Activated naive CD8-positive, alpha-beta T cell treated with anti-CD3 and anti-CD28 coated beads for 36 hours (primary cell): ENCODE measurements at places on chromosomes 2 and 18. TPM values are rescaled to one million over a fixed set of nuclear protein-coding genes. Genes with fewer than 3 reads are reported as not detected.

- H3K4me1 ChIP-seq, result peaks cover 42% of the 10 kb centered on the region
- H3K36me3 ChIP-seq, result peaks cover 12% of the 10 kb centered on the region
- H3K4me3 ChIP-seq, result no peak overlapping the region
- no peak overlapping the region for H3K27ac ChIP-seq
These were observed 94.6 kb downstream of the RTP5 start for GRCh38 chr2:241964133-241964532.

GRCh38 chr2:48600917-48601316 is 16.7 kb upstream of the GTF2A1L start:
- H3K27me3 ChIP-seq, result no peaks in the 10 kb centered on the region
- no peak for DNase-seq
- no peaks in the 10 kb centered on the region for H3K4me1 ChIP-seq

GRCh38 chr18:37402735-37403099 is 162.9 kb downstream of the CELF4 start:
- no peaks in the 10 kb centered on the region for H3K27me3 ChIP-seq
- DNase-seq, result no peak
- H3K4me3 ChIP-seq, result no peak overlapping the region
- H3K27ac ChIP-seq, result no peak overlapping the region

- H3K27ac ChIP-seq, result no peak overlapping the region
- no peak for DNase-seq
- no peak overlapping the region for H3K4me3 ChIP-seq
These were observed 79.1 kb downstream of the MAPK4 start for GRCh38 chr18:50638884-50639420.

GRCh38 chr2:96150007-96150640 is 4.9 kb upstream of the DUSP2 start:
- DNase-seq, result no peak
- H3K36me3 ChIP-seq, result no peaks in the 10 kb centered on the region
- H3K27ac ChIP-seq, result peak overlapping the region; percentile 29
- H3K4me3 ChIP-seq, result no peak overlapping the region
- no peaks in the 10 kb centered on the region for H3K27me3 ChIP-seq
- H3K4me1 ChIP-seq, result peaks cover 74% of the 10 kb centered on the region

DNA sequence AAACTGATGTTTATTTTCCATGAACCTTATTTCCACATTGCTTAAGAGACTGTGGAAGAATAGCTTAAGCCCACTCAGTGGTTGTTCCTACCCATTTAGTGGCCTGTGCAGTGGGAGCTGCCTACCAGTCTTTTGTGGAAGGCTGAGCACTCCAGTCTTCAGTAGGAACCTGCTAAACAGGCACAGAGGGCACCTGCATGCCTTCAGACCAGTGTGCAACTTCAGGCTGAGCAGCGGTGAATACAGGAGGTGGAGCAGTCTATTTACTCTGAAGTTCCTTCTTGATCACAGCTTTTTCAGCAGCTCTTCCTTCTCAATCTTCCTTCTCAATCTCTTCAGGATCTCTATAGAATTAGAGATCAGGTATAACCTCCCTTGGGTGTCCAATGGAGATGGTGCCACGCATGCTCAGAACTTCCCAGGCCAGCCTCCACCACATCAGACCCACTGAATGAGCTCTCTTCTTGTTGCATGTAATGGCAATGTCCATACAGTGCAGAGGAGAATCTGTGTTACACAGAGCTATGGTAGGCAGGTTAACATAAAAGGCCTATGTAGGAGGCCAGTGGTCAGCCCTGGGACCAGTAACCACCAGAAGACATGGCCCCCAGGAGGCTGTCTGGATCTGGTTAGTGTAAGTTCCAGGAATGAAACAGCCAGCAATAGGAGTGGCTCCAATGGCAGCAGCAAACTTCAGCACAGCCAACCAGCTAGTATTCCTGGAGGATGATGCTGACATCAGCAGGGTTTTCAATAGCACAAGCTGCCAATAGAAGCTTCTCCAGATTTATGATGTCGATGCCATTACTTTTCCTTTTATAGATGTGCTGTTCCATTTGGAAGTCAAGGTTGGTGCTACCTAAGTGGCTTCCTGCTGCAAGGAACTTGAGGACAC is 47.9 kb upstream of the MAT2A start:
- DNase-seq, result no peak
- no peak overlapping the region for H3K4me3 ChIP-seq
- H3K27ac ChIP-seq, result no peak overlapping the region

- H3K27me3 ChIP-seq, result no peaks in the 10 kb centered on the region
- peaks cover 32% of the 10 kb centered on the region for H3K4me1 ChIP-seq
- H3K4me3 ChIP-seq, result no peak overlapping the region
- DNase-seq, result no peak
- H3K36me3 ChIP-seq, result peaks cover 19% of the 10 kb centered on the region
These were observed 71.1 kb downstream of the PIK3C3 start for GRCh38 chr18:42025974-42026625.

DNA sequence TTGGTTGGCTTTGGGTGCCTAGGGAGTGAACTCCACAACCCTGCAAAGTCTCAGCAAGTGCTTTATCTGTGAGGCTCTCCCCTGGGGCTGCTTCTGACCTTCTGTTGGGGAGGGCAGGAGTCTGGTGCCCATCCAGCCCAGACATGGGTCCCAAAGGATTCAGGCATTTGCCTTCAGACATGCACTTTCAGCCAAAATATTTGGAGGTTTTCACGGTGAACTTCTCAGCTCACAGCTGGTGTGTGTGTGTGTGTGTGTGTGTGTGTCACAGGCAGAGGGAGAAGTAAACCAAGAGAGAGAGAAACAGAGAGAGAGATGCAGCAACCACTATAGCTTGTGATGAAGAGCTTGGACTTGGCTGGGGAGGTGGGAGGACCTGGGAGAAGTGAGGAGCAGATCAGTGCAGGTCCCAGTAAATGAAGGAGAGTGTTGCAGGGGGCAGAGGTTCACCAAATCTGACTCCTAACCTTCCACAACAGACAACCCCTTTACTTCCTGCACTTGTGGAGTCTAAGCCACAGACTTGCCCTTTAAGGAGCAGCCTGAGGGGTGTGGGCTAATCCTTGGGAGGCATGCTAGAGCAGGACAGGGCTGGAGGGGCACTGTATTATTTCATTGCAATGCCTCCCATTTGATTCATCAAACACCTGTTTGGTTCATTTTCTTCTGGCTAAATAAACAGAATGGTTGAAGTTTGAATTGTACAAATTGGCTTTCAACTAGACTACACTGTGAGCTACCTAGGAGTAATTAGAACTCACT is 14.1 kb downstream of the SLC9A4 start:
- no peak overlapping the region for H3K4me3 ChIP-seq
- no peaks in the 10 kb centered on the region for H3K36me3 ChIP-seq
- peaks cover 20% of the 10 kb centered on the region for H3K27me3 ChIP-seq
- no peak overlapping the region for H3K27ac ChIP-seq
- peaks cover 13% of the 10 kb centered on the region for H3K4me1 ChIP-seq

GRCh38 chr18:36124841-36125240 is 4.3 kb downstream of the SLC39A6 start:
- no peak overlapping the region for H3K27ac ChIP-seq
- H3K36me3 ChIP-seq, result peaks cover 31% of the 10 kb centered on the region
- no peaks in the 10 kb centered on the region for H3K27me3 ChIP-seq
- H3K4me1 ChIP-seq, result peaks cover 29% of the 10 kb centered on the region

Gene FAM117B
- 23.4 TPM for total RNA-seq

Gene HPCAL1
- 105 TPM for total RNA-seq
